ENCODE measurements at places on chromosomes 4 and X. TPM values are rescaled to one million over a fixed set of nuclear protein-coding genes. Genes with fewer than 3 reads are reported as not detected.

- DNase-seq: no peak
Measured at GRCh38 chrX:53711436-53711835, 24.9 kb upstream of the HUWE1 start.

DNA sequence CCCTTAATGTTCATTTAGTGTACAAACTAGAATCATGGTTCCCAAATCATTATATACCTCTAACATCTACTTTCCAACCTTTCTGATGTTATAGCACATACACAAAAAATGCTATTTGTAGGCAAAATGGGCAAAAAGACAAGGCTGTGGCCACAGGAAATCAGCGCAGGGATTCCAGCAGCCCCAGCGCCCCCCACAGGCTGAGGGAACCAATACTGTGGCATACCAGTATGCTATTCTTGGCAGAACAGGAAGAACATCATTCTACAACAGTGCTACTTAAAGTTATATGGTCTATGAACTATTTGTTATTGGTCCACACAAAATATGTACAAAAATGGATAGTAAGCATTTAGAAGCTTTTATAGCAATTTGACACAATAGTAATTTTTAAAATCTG is 25.3 kb downstream of the STEEP1 start:
- no peak for DNase-seq

DNA sequence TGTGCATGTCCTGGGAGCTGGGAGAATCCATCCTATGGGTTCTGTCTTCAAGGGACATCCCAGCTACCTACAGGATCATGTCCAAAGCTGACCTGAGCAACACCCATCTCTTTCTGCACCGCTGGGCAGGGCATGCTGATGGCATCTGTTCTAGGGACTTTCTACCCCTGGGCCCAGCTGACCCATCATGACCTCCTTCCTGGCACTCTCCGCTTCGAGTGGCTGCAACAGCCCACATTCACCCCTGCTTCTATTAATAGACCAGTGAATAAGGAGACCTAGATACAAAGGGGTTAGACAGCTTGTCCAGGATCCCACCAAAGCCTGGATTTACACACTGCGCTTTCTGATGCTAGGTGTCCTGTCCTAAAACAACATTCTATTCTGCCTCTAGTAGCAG is 44.6 kb upstream of the GPR173 start:
- no peak for DNase-seq

DNA sequence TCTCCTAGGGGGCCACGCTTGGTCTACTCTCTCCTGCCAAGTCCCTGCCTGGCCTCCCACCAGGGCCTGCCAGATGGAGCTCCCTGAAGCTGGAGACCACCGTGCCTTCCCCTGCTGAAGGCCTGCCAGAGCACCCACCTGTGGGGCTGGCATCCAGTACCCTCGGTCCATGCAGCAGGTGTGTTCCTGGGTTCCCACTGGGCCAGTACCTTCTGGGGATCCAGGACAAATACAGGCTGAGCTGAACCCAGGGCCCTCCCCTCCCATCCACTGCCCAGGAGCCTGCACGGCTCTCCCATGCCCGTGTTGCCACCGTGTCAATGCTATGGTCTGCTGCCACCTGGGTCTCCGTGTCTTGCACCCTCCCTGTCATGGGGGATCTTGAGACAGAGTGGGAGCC is 68.8 kb downstream of the ABLIM2 start:
- no peak for DNase-seq

DNA sequence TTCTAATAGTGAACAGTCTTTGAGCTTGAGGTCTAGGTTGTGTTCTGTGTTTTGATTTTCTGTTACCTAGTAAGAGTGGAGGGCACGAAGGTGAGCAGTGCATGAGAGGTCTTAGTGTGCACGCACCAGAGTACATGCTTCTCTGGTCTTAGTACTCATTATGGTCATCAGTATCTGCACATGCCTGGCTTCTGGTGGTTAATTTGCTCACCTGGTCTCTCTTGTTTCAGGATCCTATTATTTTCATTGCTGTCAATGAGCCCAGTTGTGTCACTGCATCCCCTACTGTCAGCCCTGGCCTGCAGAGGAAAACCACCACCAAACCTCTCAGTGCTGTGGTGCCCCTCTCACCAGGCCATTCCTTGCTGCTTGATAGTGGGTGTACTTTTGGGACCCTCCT is 54.8 kb downstream of the NSUN7 start:
- DNase-seq: no peak

GRCh38 chrX:13888284-13888683 is 71.4 kb upstream of the GPM6B start:
- DNase-seq: no peak

- DNase-seq: no peak
Measured at GRCh38 chr4:10599574-10599973, 85.0 kb downstream of the CLNK start.

GRCh38 chrX:111090458-111090857 is 5.5 kb upstream of the PAK3 start:
- DNase-seq: no peak

GRCh38 chr4:23365086-23365485 is 524.8 kb downstream of the PPARGC1A start:
- no peak for DNase-seq

- no peak for DNase-seq
Measured at GRCh38 chr4:74188912-74189311, 31.0 kb downstream of the MTHFD2L start.

DNA sequence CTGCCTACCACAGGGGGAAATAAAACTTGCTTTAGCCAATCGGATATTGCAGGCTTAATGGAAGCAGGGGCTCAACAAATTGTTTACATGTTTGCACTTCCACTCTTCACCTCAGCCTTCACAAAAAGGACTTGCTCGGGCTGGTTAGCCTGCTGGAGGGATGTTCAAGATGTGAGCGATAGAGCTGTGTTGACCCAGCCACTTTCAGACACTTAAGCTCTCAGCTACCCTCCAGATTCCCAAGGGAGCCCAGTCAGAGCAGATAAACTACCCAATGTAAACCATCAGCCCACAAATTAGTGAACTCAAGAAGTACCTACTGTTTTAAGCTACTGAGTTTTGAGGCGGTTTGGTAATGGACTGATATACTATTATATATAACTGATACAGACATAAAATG is 508.4 kb upstream of the FTHL17 start:
- no peak for DNase-seq

DNA sequence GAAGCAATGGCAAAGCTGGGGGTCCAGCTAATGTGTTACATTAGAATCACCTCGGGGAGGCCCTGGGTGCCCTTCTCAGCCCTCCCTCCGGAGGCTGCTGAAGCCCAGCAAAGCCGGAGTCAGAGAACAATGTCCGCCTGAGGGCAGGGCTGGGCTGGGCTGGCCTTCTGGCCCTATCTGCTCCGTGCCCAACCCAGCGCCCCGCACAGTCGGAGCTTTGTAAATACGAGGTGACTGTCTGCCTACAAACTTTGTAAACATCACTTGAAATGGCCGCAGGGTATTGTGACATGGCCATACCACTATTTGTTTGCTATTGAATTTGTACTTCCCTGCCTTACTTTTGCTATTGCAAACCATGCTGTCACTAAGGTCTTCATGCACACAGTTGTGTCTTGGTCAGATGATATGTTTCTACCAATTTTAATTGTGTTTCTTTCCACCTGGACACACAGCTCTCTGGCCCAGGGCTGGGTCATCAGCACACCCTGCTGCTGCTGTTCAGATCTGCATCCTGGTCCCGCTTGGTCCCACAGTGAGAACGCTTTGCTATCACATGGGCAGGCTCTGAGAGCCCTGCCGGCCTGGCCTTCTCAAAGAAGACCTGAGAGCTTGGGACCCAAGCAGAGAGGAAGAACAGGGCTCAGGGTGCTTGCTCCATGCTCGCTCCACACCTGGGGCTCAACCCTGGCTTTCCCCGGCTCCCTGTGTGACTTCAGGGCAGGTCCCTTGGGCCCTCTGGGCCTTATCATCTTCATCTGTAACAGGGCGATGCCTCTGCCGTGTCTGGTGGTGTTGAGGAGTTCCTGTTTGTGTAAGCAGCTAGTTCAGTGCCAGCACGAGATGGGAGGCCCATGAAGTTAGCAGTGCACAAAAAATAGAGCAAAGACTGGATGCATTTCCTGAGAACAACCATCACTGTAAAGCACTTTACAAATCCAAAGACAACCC is 2.3 kb downstream of the S100P start:
- peak; percentile 79 for DNase-seq

DNA sequence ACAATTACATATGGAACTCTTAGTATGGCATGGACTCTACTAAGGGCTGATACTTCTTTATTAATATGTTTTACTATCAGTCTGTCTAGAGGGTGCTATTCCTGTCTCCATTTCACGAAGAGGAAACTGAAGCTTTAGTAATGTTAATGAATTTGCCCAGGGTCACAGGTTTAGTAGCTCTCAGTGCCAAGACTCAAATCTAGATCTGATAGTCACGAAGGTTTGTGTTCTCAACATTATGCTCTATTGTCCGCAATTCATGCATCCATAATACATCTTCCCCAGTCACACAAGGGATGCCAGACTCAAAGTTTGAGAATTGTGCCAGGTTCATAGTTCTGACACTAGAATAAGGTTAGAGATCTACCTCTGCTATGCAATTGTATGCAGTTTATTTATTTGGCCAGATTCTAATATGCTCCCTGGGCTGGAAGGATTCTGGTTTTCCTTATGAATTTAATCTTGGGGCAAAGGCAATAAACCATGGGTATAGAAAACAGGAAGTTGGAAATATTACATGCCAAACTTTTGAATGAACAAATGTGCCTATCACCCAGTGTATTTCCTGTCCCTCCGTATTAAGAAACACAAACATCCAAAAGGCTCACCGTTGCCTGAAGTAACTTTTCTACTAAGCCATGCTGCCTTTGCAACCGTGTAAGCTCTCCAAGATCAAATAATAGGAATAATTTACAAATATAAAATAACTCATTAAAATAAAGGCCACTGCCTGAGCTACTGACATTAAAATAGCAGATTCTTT is 478.5 kb downstream of the INPP4B start:
- no peak for DNase-seq

GRCh38 chr4:60327651-60328050 is 872.5 kb upstream of the ADGRL3 start:
- DNase-seq: no peak

GRCh38 chr4:176533159-176533558 is 213.4 kb downstream of the SPCS3 start:
- no peak for DNase-seq

- DNase-seq: no peak
Measured at GRCh38 chr4:46506876-46507275, 116.9 kb upstream of the GABRA2 start.

DNA sequence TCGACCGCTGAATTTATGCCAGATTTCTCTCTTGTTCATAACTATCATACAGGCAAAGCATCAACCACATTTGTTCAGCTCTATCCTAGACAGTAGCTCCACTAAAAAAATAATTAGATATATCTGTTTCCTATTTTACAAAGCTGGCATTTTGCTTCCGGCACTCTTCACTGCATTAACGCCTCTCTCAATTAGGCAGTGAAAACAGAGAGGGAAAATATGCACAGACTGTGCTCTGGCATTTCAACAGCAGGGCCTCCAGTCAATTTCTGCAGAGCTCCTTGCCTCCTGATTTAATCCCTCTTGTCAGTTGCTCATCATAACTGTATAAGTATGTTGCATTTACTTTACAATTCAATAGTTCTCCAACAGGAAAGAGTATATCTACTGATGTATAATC is 666.9 kb upstream of the INTU start:
- DNase-seq: no peak

DNA sequence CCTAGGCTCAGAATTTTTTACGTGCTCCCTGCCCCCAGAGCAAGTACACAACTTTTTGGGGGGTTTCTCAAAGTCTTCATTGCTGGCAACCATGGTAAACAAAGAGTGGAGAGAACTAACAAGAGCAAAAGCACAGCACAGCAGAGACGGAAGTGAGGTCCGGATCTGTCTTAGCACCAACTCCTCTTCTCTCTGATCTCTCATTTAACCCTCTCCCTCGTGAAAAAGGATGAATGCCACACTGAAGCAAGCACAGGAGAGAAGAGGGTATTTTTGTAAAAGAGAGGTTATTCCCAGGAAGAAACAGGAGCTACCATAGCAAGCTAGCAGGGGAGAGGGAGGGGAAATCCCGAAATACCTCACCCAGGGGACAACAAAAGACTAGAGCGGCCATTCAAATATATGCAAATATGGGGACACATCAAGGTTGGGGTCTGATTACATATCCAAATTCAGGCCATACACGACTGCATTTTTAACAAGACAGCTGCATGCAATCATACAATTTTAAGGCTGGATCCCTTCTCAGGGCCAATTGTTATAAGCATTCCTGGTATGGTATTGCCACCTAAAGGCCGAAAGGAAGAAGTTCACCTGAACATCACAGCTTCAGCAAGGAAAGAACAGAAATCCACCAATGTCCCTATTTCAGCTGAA is 46.6 kb downstream of the CD40LG start:
- peak; percentile 64 for DNase-seq

GRCh38 chrX:110748256-110748806 is 47.3 kb downstream of the CHRDL1 start:
- DNase-seq: no peak

DNA sequence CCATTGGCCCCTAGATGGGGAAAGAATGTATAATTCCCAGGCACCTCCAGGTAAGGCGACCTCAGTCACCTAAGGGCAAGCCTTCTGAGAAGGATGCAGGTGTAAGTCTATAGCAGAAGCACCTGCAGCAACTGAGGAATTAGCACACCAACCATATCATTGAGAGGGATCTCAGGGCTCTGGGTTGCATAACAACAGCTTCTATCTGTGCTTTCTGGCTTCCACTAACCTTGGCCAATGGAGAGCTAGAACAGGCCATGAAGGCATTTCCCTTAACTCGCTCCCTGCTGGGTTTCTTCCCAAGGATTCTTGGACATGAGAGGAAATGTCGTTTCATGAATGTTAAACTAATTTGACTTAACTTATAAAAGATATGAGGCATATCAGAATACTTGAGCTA is 177.8 kb upstream of the GK2 start:
- DNase-seq: no peak

DNA sequence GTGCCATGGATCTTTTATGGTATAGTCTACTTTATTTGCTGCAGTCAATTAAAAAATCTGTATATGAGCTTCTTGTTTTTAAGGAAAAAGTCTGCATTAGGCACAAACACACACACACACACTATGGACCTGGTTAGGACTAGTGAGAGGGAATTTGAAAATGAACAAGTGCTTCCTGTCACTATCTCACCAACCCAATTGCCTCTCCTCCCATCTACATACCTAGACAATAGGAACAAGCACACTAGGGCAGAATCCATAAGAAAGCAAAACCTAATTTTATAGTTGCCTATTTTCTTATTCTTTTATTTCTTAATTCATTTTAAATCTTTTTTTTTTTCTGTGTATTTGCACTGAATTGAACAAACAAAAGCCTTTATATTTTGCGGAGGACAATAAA is 22.7 kb downstream of the PALLD start:
- no peak for DNase-seq

- DNase-seq: no peak
Measured at GRCh38 chrX:69022430-69022829, 142.8 kb downstream of the PJA1 start.

- DNase-seq: no peak
Measured at GRCh38 chrX:24961809-24962208, 54.0 kb downstream of the ARX start.

The MAGED4 gene
- polyA plus RNA-seq: not detected

The G3BP2 gene
- 125 TPM for polyA plus RNA-seq

The MAGEC1 gene
- not detected for polyA plus RNA-seq

The DGAT2L6 gene
- not detected for polyA plus RNA-seq

The ADAMTS3 gene
- not detected for polyA plus RNA-seq

The FAM9C gene
- not detected for polyA plus RNA-seq

The ETDA gene
- not detected for polyA plus RNA-seq

The CRMP1 gene
- not detected for polyA plus RNA-seq

The POU4F2 gene
- not detected for polyA plus RNA-seq

The TMEM150C gene
- polyA plus RNA-seq: not detected

The HTN1 gene
- not detected for polyA plus RNA-seq

Data from CD4-positive, alpha-beta memory T cell (primary cell).